Neural crest cell (in vitro differentiated cells): ENCODE measurements at places on chromosomes 12 and 14.

DNA sequence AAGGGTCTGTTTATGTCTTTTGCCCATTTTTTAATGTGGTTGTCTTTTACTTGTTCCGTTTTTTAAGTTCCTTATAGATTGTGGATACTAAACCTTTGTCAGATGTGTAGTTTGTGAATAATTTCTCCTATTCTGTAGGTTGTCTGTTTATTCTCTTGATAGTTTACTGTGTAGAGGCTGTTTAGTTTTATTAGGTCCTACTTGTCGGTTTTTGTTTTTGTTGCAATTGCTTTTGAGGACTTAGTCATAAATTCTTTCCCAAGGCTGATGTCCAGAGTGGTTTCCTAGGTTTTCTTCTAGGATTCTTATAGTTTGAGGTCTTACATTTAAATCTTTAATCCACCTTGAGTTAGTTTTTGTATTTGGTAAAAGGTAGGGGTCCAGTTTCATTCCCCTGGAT, 33.9 kb downstream of the SLC39A9 start:
- no peak for DNase-seq

GRCh38 chr12:72313806-72314205, 41.6 kb downstream of the TRHDE start:
- no peak for DNase-seq

GRCh38 chr12:71601546-71601945, 62.1 kb downstream of the ZFC3H1 start:
- no peak for DNase-seq

- DNase-seq: no peak
These were observed 57.0 kb downstream of the NCOR2 start for GRCh38 chr12:124510301-124510970.
